ENCODE measurements at places on chromosomes 7 and 10. TPM values are rescaled to one million over a fixed set of nuclear protein-coding genes. Genes with fewer than 3 reads are reported as not detected.

The FXYD4 gene
- total RNA-seq: 0.71 TPM

DNA sequence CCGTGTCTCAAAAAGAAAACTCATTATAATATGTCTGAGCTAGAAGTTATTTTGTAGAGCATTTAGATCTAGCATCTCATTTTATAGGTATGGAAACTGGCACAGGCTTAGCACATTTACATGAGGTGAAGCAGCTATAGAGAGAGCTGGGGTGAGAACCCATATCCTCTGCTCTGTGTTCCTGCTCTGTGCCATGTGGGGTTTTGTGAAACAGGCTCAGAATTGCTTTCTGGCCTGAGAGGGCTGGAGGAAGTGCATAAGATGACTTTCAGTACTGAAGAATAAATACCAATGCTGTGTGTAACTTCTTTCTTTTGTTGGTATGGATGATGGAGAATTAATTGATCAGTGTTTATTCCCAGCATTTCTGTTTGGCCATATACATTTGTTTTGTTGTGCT is 159.1 kb downstream of the LRRC4 start:
- H3K4me3 ChIP-seq: no peak overlapping the region
- H3K27me3 ChIP-seq: no peaks in the 10 kb centered on the region
- H3K36me3 ChIP-seq: no peaks in the 10 kb centered on the region
- H3K4me1 ChIP-seq: no peaks in the 10 kb centered on the region

- peak; percentile 6 for DNase-seq
- no peak overlapping the region for H3K4me3 ChIP-seq
- no peak overlapping the region for H3K27ac ChIP-seq
- no peaks in the 10 kb centered on the region for H3K27me3 ChIP-seq
- no peaks in the 10 kb centered on the region for H3K36me3 ChIP-seq
These were observed 116.2 kb downstream of the CDH23 start for GRCh38 chr10:71512761-71513539.

DNA sequence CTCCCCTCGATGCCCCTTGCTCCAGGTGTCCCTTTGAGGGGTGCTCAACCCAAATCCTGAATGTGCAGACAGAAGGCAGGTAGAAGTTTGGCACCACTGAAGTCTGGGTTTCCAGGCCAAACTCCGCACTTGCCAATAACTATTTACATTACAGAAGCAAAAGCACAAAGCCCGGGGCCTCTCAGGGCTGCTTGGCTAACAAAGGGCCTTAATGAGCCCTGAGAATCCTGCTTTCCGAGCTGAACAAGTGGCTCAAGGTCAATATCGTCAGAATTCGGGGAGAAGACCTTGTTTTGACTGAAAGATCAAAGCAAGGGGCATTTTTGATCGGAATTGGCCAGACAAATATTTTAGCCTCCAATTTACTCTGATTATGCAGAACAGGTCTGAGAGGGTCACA is 189.9 kb downstream of the HERPUD2 start:
- H3K27ac ChIP-seq: no peak overlapping the region
- DNase-seq: no peak
- no peaks in the 10 kb centered on the region for H3K4me1 ChIP-seq
- no peak overlapping the region for H3K4me3 ChIP-seq
- no peaks in the 10 kb centered on the region for H3K27me3 ChIP-seq

DNA sequence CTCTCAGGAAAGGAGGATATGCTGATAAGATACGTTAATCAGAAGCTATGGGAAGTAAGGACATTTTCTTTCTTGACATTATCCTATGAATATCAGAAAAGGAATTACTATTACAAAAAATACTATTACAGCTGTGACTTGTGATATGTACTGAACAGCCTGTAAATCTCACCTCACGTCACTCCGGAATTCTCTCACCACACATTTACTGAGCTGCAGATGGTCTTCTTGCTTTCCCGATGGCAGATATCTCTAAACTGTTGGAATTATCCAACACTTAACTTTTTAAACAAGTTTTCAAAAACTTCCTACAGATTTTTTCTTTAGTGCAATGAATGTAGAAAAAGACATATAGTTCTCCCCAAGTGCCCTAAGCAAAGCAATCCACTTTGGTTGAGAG is 313.4 kb downstream of the GPR37 start:
- no peak for DNase-seq
- H3K27me3 ChIP-seq: no peaks in the 10 kb centered on the region
- no peaks in the 10 kb centered on the region for H3K36me3 ChIP-seq
- no peak overlapping the region for H3K27ac ChIP-seq

DNA sequence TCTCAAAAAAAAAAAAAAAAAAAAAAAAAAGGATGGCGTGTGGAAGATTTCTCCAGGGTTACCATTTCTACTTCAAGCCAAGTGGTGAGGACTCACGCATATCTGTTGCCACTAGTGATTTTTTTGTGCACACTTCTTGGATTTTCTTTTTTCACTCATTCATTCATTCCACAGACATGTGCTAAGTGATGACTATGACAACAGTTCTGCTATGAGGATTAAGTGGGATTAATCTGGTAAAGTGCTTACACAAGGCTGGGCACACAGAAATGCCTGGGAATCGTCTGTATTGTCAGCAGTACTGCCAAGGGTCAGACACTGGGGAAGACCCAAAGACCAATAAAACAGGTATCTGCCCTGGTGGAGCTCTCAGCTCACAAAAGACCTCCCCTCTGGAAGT is 6.3 kb upstream of the OPN1SW start:
- no peaks in the 10 kb centered on the region for H3K27me3 ChIP-seq
- H3K27ac ChIP-seq: no peak overlapping the region
- H3K4me3 ChIP-seq: no peak overlapping the region

DNA sequence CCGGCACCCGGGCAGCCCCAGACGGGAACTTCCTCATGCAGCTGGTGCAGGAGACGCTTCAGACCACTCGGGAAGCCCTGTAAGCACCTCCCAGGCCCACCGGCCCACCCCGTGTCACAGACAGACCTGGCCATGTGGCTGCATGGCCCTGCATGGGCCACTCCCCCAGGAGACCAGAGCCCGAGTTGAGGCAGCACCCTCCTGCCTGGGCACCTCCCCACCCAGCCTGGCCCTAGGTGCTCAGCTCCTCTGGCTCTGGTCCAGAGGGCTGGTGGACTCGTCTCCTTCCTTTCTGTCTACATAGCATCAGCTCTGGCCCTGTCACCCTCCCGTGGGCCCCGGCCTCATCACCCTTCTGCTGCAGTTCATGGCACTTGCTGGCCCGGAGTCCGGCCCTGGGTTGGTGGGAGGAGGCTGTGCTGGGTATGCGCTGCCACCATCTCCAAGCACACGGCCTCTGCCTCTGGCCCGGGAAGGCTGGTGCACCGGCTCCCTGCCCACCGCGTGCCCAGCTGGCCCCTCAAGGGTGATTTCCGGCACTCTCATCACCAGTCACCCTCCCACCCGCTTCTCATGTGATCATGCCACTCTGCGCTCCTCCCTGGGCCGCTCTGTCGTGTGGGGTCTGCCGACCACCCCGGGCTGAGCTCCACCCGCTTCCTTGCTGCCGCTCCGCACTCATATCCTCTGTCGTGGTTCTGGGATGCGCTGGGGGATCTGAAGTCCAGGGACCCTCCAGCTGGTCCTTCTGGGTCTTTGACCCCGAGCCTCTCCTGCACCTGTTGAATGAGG is 53.1 kb upstream of the DPYSL4 start:
- H3K27me3 ChIP-seq: no peaks in the 10 kb centered on the region
- no peaks in the 10 kb centered on the region for H3K36me3 ChIP-seq
- no peak overlapping the region for H3K27ac ChIP-seq
- DNase-seq: no peak

Data from HCT116 (cell line).